ENCODE measurements at places on chromosomes 1 and 21.

GRCh38 chr1:238029126-238029525 lies 138.4 kb upstream of the ZP4 start:
- H3K4me3 ChIP-seq, result no peak overlapping the region
- H3K27ac ChIP-seq, result no peak overlapping the region
- DNase-seq, result no peak
- no peaks in the 10 kb centered on the region for H3K27me3 ChIP-seq

DNA sequence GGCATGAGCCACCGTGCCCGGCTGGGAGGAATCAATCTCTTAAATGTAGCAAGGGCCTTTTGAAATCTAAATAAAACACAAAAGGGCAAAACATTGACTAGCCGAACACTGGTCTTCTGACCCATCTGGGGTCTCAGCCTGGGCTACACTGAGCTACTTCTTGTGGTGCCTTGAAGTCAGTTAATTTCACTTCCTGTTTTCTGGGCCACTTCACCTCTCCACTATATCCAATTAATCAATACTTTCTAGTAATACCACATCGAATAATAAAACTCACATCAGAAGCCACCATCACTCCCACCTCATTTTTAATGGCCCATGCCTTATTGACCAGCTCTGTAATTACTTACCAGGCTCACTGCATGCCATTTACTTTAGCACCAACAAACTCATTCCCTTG lies 138.0 kb upstream of the SAMSN1 start:
- no peaks in the 10 kb centered on the region for H3K4me1 ChIP-seq
- no peaks in the 10 kb centered on the region for H3K36me3 ChIP-seq
- no peak overlapping the region for H3K4me3 ChIP-seq
- no peak for DNase-seq

DNA sequence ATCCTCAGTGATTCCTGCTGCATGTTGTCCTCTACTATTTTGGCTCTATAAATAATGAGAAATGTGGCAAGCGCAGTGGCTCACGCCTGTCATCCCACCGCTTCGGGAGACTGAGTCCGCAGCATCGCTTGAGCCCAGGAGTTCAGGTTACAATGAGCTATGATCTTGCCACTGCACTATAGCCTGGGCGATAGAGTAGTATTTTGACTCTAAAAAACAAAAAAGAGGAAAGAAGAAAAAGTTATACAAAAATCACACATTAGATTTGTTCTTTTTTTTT lies 756 bp upstream of the SLC25A44 start:
- H3K27me3 ChIP-seq, result no peaks in the 10 kb centered on the region
- H3K4me3 ChIP-seq, result no peak overlapping the region
- no peak for DNase-seq
- peaks cover 78% of the 10 kb centered on the region for H3K4me1 ChIP-seq

- H3K4me3 ChIP-seq, result no peak overlapping the region
- no peaks in the 10 kb centered on the region for H3K36me3 ChIP-seq
- no peaks in the 10 kb centered on the region for H3K27me3 ChIP-seq
Measured at GRCh38 chr1:206706806-206707366, 22.2 kb downstream of the MAPKAPK2 start.

- no peak overlapping the region for H3K27ac ChIP-seq
- no peaks in the 10 kb centered on the region for H3K36me3 ChIP-seq
- H3K4me1 ChIP-seq, result peaks cover 21% of the 10 kb centered on the region
- no peaks in the 10 kb centered on the region for H3K27me3 ChIP-seq
- no peak for DNase-seq
Measured at GRCh38 chr1:178565586-178565985, 52.7 kb downstream of the TEX35 start.

DNA sequence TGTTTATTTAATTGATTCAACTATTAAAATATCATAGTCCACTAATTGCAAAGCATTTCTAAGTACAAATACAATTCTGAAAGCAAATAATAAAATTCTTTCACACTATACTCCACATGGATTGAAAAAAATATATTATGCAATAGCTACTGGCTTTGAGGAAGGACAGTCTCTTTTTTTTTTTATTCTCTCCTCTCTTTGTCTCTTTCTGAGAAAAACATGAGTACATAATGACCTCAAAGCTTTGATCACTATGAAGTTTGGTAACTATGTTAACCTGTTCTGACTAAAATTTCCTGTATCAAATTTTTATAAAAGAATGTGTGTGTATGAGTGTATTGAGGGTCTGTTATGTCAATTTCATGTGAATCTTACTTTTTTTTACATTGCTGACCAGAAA lies 96.2 kb downstream of the RGS2 start:
- no peaks in the 10 kb centered on the region for H3K4me1 ChIP-seq
- no peak overlapping the region for H3K27ac ChIP-seq
- no peaks in the 10 kb centered on the region for H3K36me3 ChIP-seq
- H3K4me3 ChIP-seq, result no peak overlapping the region

DNA sequence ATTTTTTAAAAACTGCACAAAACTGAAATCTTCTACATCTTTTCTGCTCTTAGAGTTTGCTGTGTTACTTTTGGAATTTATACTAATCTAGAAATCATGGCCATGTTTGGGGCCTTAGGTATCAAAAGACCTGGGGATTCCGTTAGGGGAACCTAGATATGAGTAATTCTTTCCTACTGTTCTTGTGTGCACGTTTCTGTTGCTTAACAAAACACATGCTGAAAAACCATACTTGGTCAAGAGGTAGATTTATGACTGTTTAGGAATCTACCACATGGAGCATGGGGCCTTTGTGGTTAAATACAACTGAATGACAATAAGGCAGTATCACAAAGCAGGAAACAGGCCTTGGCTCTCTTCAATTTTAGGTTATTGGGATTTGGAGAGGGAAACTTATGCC lies 291.9 kb upstream of the USP25 start:
- no peaks in the 10 kb centered on the region for H3K36me3 ChIP-seq
- no peak for DNase-seq
- peaks cover 83% of the 10 kb centered on the region for H3K4me1 ChIP-seq
- H3K4me3 ChIP-seq, result no peak overlapping the region

- no peak for DNase-seq
- H3K4me1 ChIP-seq, result no peaks in the 10 kb centered on the region
- H3K27ac ChIP-seq, result no peak overlapping the region
- H3K27me3 ChIP-seq, result no peaks in the 10 kb centered on the region
- no peak overlapping the region for H3K4me3 ChIP-seq
Measured at GRCh38 chr1:218828125-218828650, 345.5 kb upstream of the LYPLAL1 start.

DNA sequence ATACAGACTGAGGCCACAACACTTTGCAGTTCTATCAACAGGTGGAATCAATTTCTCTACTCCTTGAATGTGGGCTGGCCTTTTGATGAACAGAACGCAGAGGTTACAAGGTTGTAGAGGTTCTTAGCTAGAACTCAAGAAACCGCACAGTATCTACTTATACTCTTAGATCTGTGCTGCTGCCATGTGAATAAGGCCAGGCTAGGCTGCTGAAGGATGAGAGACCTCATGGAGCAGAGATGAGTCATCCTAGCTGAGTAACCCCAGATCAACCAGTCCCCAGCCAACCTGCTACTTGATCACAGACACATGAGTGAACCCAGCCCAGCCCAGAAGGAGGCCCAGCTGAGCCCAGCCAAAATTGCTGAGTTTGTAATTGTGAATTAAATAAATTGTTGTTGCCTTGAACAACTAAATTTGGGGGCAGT lies 35.3 kb upstream of the BCAR3 start:
- no peaks in the 10 kb centered on the region for H3K36me3 ChIP-seq
- peaks cover 23% of the 10 kb centered on the region for H3K4me1 ChIP-seq
- DNase-seq, result no peak

DNA sequence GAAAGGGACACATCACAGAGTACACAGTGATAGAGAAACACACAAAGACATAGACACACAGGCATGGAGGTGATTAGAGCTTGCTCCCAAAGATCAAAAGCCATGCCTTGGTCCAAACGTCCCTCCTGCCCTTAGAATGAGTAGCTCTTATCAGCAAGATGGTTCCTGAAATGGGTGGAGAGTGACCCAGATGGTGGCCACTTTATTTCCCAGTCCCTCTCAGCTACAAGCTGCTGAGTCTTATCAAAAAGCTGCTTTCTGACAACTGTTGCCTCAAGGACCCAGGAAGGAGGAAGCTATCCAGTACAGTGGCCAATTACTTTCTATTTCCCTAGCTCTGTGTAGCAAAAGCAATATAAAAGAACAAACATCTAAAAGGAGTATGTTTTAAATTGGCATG lies 7.7 kb upstream of the CLCA1 start:
- no peak for DNase-seq
- H3K4me3 ChIP-seq, result no peak overlapping the region
- H3K27me3 ChIP-seq, result no peaks in the 10 kb centered on the region
- no peak overlapping the region for H3K27ac ChIP-seq

GRCh38 chr1:234760303-234760723 lies 150.3 kb upstream of the IRF2BP2 start:
- H3K27ac ChIP-seq, result peak overlapping the region; percentile 27
- no peaks in the 10 kb centered on the region for H3K36me3 ChIP-seq
- H3K27me3 ChIP-seq, result no peaks in the 10 kb centered on the region
- H3K4me3 ChIP-seq, result no peak overlapping the region
- H3K4me1 ChIP-seq, result peaks cover 63% of the 10 kb centered on the region
- peak; percentile 58 for DNase-seq

GRCh38 chr1:115680730-115681111 lies 39.0 kb downstream of the VANGL1 start:
- H3K27me3 ChIP-seq, result no peaks in the 10 kb centered on the region
- H3K4me1 ChIP-seq, result no peaks in the 10 kb centered on the region
- H3K36me3 ChIP-seq, result peaks cover 10% of the 10 kb centered on the region
- no peak overlapping the region for H3K4me3 ChIP-seq

GRCh38 chr21:15566703-15567102 lies 163.1 kb upstream of the USP25 start:
- no peaks in the 10 kb centered on the region for H3K36me3 ChIP-seq
- no peaks in the 10 kb centered on the region for H3K4me1 ChIP-seq
- no peak for DNase-seq
- no peak overlapping the region for H3K27ac ChIP-seq
- no peak overlapping the region for H3K4me3 ChIP-seq
- H3K27me3 ChIP-seq, result no peaks in the 10 kb centered on the region

DNA sequence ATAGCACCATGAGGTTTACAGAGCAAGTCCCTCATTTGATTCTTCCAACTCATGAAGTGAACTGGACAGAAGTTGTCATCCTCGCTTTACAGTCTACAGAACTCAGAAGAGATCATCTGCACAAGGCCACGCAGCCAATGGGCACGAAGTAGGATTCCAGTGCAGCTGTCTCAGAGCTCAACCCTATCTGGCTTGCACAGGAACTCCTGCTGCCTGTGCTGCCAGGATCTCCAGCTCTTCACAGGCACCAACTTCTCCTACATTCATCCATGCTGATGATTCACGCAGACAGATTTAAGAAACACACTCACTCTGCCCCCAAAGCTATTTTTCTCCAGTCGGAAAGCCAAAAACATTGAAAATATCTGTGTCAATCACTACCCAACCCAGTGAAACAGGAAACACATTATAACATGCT lies 157.0 kb downstream of the RERE start:
- no peak for DNase-seq
- peak overlapping the region; percentile 43 for H3K27ac ChIP-seq
- H3K36me3 ChIP-seq, result peaks cover 6% of the 10 kb centered on the region
- H3K4me1 ChIP-seq, result peaks cover 62% of the 10 kb centered on the region
- H3K4me3 ChIP-seq, result no peak overlapping the region

DNA sequence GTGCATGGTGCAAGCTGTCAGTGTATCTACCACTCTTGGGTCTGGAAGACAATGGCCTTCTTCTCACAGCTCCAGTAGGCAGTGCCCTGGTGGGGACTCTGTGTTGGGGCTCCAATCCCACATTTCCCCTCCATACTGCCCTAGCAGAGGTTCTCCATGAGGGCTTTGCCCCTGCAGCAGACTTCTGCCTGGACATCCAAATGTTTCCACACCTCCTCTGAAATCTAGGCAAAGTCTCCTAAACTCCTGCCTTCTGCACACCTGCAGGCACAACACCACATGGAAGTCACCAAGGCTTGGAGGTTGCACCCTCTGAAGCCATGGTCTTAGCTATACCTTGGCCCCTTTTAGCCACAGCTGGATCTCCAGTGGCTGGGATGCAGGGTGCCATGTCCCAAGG lies 31.8 kb upstream of the CITED4 start:
- no peak for DNase-seq
- H3K27me3 ChIP-seq, result 0 out of 3 replicates have a peak, but pooled peaks cover 2% of the 10 kb centered on the region
- no peak overlapping the region for H3K4me3 ChIP-seq
- H3K4me1 ChIP-seq, result peaks cover 39% of the 10 kb centered on the region

DNA sequence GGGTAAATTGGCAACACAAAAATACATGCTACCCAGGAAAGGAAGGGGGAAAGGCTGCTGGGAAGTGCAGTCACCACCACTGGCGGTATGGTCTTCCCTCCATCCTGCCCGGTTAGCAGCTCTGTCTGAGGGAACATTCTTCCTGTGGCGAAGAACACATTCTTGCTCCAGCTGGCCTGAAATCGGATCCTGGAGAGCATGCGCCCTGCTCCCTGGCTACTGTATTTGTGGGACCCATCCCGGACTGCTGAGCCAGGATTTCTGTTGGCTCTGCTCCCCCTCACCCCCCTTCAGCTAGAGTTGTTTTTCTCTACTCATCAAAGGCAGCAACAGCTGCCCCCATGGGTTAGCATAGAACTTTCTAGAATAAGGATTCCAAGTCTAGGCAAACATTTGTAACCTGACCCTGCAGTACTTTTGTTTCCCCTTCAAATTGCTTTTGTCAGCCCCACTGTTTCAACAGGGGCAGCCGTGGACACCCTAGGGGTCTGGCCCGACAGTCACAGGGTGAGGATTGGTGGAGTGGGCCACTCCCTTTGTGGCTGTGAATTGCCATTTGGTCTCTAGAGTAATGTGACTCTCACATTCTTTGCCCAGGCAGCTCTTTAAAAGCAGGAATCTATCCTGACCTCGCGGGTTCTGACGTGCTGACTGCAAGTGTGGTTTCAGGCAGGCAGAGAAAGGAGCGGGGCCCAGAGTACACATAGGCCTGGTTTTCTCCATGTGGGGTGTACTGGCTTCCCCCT lies 157.7 kb downstream of the TOMM20 start:
- H3K27me3 ChIP-seq, result no peaks in the 10 kb centered on the region
- H3K36me3 ChIP-seq, result no peaks in the 10 kb centered on the region
- H3K27ac ChIP-seq, result peak overlapping the region; percentile 100

- no peaks in the 10 kb centered on the region for H3K27me3 ChIP-seq
- no peaks in the 10 kb centered on the region for H3K4me1 ChIP-seq
- H3K36me3 ChIP-seq, result no peaks in the 10 kb centered on the region
- DNase-seq, result no peak
- no peak overlapping the region for H3K4me3 ChIP-seq
Measured at GRCh38 chr21:26888256-26888655, 43.0 kb upstream of the ADAMTS1 start.

GRCh38 chr1:223222377-223222776 lies 79.3 kb upstream of the TLR5 start:
- no peak overlapping the region for H3K4me3 ChIP-seq
- peaks cover 11% of the 10 kb centered on the region for H3K27me3 ChIP-seq
- DNase-seq, result no peak
- H3K4me1 ChIP-seq, result no peaks in the 10 kb centered on the region
- no peak overlapping the region for H3K27ac ChIP-seq

GRCh38 chr1:54767526-54767925 lies 3.2 kb upstream of the PARS2 start:
- no peak overlapping the region for H3K27ac ChIP-seq
- DNase-seq, result no peak
- no peaks in the 10 kb centered on the region for H3K27me3 ChIP-seq
- no peaks in the 10 kb centered on the region for H3K36me3 ChIP-seq
